Cortex of kidney (tissue), 1 donor: ENCODE measurements at places on chromosomes 6 and 20.

DNA sequence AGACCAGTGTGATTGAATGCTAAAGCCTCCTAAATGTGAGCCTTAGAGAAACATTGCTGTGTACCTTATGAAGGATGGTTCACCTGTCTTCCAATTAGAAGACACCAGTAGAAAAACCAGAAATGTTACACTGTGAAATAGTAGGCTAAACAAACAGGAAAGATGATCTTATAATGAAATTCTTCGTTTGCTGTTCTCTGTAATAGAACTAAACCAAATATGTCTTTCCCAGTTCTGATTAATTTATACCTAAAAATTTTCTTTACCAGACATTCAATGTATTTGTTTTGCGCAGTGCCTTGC is 114.8 kb downstream of the RTN4IP1 start:
- DNase-seq: no peak

GRCh38 chr6:169291646-169292337 is 38.1 kb upstream of the THBS2 start:
- no peak for DNase-seq

DNA sequence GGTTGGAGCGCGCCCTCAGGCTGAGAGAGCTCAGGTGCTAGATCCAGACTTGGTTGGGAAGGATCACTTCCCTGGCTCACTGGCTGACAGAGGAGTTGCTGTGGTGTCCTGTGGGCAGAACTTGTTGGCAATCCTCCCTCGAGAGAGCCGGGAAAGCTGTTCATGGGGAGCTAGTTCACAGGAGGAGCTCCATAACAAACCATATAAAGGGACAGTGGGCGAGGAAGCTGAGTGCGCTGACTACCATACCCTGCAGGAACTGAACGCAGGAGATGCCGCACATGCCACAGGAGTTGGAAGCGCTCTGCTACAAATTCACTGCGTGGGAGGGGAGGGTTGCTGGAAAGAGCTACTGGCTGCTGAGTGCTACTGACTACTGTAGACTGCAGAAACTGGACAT is 243.2 kb downstream of the OGFRL1 start:
- DNase-seq: no peak

- DNase-seq: no peak
Measured at GRCh38 chr6:108117427-108118358, 43.2 kb upstream of the OSTM1 start.

GRCh38 chr6:158816803-158817727 is 2.1 kb downstream of the EZR start:
- no peak for DNase-seq

- no peak for DNase-seq
Measured at GRCh38 chr6:149895833-149896271, 2.1 kb downstream of the RAET1E start.

- no peak for DNase-seq
Measured at GRCh38 chr6:166333172-166333995, 9.0 kb downstream of the SFT2D1 start.

DNA sequence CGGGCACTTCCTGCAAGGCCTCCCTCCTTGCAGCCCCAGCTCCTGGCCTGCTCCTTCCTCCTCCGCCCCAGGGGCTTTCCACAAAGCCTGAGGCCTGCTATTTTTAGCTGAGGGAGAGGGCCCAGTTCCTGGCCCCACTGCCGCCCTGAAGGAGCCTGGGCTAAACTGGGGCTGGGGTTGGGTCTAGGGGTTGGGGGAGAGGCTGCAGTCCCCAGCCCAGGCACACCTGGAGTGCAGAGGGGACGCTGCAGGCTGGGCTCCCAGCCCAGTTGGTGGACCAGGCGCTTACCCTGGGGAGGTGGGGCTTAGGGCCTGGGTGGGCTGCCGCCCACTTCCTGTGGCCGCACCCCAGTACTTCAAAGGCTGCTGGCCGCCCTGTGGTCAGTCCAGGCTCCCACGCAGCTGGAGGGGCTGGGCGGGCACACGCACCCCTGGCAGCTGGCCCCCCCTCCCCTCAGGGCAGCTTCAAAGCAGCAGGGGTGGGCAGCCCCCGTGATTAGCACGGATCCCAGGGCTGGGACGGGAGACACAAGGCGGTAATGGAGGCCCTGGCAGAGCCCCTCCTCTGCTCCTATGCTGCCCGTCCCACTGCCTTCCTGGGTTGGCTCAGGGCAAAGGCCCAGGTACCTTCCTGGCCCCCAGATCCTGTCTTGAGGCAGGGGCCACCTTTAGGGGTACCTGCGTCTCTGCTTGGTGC is 7.1 kb upstream of the ABHD16B start:
- DNase-seq: no peak

DNA sequence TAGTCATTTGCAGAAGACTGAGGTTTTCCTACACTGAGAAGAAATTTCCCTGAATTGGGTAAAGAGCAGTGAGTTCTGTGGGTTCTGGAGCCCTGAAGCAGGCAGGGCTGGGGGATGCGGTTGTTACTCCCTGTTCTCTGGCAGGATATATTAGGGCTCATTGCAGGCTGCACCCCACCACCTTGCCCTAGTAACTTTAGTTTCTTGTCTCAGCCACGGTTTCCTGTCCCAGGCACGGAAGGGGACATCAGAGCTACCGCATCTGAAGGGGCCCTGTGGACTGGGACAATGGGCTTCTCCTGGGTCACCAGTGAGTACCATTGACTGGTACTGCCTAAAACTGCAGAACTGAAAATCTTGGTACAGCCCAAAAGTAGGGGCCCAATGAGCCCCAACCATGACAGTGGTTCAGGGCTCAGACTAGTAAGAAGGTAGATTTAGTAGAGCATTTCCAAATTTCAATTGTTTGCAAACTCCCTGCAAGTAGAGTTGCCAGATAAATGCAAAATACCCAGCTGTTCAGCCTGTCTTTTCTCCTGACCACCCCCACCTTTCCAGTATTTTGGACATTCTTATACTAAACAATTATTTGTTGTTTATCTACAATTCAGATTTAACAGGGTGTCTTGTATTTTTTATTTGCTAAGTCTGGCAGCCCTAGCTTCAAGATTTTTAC is 54.5 kb upstream of the EYA2 start:
- no peak for DNase-seq

DNA sequence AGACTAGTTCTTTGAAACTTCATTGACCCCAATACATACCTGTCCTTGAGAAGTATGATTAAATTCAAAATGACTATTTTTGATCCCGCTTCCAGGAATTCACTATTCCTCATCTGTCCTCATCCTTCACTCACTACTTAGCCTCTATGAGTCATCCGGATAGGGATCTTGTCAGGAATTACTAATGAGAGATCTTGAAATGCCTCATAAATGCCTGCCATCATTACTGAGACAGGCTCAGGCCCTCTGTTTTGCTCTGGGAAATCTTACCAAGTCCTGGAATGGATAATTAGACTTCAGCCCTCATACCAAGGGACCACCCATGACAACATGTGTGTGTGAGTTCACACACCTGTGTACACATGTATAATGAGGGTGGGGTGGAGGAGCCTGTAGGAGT is 2.8 kb upstream of the CYP24A1 start:
- no peak for DNase-seq

- DNase-seq: no peak
Measured at GRCh38 chr20:54434196-54434595, 41.2 kb upstream of the DOK5 start.

- no peak for DNase-seq
Measured at GRCh38 chr20:11098888-11099287, 425.1 kb upstream of the JAG1 start.

- DNase-seq: peak; percentile 21
Measured at GRCh38 chr6:149863698-149864577, at the start of gene LRP11. TSS of gene LRP11 (minus strand) at chr6:149864359. CDS start at chr6:149864020, 339 bp downstream.

GRCh38 chr6:26156105-26156849 is 69.0 kb downstream of the HFE start:
- peak; percentile 53 for DNase-seq

DNA sequence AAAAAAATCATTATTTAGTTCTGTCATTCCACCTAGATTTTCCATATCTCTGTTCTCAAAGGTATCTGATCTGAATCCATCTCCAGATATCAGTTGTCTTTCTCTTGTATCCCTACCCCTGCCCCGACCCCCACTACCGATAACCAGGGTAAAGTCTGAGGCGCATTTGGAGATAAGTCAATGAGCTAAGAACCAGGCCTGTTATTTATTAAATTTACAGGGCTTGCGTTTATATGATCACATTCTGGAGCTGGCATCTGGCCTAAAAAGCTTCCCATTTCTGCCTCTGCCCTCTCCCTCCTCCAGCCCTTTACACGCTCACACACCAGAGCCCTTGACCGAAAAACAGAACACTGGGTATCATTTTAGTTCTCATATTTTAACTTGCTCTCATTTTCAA is 144.7 kb downstream of the ALDH8A1 start:
- DNase-seq: no peak

- no peak for DNase-seq
Measured at GRCh38 chr6:155248008-155249001, 15.5 kb upstream of the CLDN20 start.

- DNase-seq: no peak
Measured at GRCh38 chr6:72406517-72406916, 215.3 kb upstream of the KCNQ5 start.

DNA sequence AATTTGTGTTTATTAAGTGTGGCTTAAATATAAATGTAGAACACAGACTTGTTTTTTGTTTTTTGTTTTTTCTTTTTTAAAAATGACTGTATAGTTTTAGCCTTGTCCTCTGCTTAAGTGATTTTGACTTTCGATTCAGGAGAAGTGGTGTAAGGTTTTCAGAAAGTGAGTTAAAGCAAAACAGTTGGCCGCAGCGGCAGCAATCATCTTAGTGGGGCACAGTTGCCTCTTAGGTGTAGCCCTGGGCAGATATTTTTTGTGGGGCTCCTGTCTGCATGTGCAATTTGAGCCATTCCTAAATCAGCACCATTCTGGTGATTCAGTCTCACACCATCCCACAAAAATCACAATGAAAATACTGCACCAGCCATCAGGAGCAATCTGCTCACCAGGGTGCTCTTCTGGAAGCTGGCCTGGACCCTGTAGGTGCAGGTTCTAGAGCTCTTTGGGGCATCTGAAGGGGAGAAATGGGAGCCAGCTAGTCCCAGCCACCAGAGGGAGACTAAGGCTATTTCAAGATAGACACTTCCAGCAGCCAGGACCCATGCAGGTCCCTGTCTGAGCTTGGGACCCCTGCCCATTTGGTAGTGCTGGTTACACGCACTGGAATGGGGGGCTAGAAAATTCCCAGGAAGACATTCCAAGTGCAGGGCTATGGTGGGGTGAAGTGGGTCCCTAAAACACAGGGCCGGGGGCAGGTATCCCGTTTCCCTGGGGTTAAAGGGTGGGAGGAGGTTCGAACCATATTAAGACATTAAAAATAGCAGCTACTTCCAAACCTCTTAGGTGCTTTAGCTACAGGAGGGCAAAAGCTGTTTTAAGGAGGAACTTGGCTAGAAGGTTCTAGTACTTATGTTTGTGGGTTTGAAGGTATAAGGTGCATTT is 156.6 kb downstream of the NFATC2 start:
- no peak for DNase-seq

DNA sequence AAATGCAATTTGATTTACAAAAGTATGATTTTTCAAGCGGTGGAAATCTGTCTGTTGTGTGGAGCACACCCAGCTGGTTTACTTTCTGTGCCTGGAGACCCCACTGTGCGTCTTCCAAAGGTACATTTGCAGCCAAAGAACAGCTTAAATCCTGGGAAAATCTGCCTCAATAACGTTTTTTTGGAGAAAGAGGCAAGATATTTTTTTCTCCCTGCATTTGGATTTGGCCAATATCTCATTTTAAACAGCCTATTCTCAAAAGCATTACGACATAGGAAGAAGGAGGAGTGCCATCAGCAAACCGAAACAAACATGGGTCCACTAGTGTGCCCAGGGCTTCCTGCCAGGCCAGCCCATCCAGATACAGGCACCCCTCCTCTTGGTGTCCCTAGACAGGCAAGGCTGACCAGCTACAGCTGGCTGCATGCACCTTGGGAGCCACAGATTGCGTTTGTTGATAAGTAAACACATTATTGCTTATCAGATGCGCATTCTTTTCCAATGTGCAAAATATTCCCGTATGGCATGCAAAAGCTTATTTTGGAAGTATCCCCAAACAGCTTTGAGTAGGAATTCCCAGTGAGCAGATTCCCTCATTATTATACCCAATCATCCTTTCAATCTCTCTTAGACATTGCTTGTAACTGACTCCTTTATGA is 184.5 kb upstream of the MARCKS start:
- DNase-seq: no peak

DNA sequence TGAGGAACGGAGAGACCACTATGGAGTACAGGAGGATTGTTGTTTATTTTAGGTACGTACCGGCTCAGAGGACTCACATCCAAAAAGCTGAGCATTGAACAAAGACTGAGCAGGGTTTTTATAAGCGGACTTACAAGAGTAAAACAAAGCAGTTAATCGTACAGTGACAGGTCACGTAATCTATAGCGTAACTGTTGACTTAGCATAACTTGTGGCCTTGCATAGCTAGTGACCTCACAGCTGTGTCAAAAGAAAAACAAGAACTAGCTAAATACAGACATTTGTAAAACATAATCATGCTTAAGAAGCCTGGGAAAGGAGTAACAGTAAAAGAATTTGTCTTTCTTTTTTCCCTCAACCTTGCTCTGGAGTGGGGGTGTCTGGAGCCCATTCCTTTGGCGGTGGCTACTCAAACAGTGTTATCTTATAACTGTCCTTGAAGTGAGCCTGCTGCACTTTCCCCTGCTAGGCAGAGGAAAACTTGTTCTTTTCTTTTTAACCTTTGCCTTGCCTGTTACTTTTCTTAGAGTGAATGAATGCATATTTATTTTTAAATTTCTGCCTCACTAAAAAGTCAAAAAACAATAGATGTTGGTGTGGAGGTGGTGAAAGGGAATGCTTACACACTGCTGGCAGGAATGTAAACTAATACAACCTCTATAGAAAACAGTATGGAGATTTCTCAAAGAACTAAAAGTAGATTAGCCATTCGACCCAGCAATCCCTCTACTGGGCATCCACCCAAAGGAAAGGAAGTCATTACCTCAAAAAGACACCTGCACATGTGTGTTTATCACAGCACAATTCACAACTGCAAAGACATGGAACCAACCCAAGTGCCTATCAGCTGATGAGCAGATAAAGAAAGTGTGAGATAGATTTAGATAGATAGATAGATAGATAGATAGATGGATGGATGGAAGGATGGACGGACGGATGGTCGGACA is 109.0 kb downstream of the TAF4 start:
- DNase-seq: no peak

- DNase-seq: no peak
Measured at GRCh38 chr6:32613475-32613874, 23.7 kb upstream of the HLA-DQA1 start.

- DNase-seq: no peak
Measured at GRCh38 chr6:23218751-23219150, 649.4 kb downstream of the HDGFL1 start.

GRCh38 chr6:139888681-139889122 is 514.3 kb upstream of the CITED2 start:
- no peak for DNase-seq

DNA sequence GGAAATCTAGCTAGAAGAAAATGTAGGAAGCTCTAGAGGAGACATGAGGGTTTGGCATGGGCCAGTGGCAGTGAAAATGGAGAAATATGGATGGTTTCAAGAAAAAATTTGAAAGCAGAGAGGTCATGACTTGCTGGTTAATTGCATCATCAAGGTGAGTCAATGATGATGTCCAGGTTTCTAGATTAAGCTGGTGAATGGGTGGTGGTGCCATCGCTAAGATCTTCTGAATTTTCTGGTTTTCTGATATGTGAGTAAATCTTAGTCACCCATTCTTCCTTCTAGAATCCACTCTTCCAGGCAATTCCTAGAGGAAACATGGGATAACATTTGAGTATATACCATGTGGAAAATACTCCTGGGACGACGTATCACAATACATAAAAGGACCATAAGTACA is 25.0 kb downstream of the SH3BGRL2 start:
- no peak for DNase-seq

GRCh38 chr6:38813041-38813823 is 98.1 kb downstream of the DNAH8 start:
- no peak for DNase-seq
